Karpas-422 (cell line): ENCODE measurements at places on chromosomes 16 and 17. TPM values are rescaled to one million over a fixed set of nuclear protein-coding genes. Genes with fewer than 3 reads are reported as not detected.

CHMP6 gene
- 16.1 and 23.1 TPM in 2 replicates for total RNA-seq

- DNase-seq: peak; percentile 80
These were observed at the start of gene UNC13D for GRCh38 chr17:75843577-75844529. TSS of gene UNC13D (minus strand) at chr17:75844404. CDS start at chr17:75844337, 67 bp downstream.

CLDN7 gene
- total RNA-seq: not detected in 2 replicates

- DNase-seq: no peak
These were observed 345.9 kb downstream of the C16orf95 start for GRCh38 chr16:86971251-86971650.

DNA sequence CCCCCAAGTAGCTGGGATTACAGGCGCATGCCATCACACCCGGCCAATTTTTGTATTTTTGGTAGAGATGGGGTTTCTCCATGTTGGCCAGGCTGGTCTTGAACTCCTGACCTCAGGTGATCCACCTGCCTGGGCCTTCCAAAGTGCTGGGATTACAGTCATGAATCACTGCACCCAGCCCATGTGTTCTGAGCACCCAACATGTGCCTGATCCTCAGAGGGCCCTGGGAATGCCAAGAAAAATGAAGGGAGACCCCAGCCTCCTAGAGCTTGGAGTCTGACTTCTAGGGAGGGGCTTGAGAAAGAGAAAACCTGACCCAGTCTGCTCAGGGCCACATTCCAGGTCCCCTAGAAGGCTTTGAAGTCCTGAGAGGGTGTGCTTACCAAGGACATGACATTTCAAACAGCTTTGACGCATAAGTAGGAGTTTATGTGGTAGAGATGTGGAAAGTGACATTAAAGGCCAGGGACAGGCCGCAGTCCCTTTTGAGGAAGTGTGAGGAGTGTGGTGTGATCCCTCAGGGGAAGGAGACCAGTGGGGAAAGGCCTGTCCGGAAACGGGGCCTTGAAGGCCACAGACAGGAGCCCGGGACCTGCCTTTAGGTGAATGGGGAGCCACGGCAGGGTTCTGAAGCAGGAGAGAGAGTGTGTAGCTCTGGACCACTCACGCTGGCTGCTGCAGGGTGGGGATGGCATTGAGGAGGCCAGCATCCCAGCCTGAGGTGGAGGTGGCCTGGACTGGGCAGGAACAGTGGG is 1.1 kb upstream of the CCL22 start:
- DNase-seq: no peak

SLFN12L gene
- not detected in 2 replicates for total RNA-seq

DNA sequence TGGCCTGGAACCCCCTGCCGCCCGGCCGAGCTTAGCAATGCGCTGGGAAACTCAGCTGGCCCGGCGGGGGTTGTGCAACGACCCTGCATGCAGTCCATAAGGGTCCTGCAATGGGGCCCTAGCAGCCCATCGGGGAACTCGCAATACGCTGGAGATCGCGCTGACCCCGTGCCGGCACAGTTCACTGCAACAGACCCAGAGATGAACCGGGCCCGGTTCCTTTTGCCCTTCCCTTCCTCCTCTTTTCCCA is 375 bp downstream of the SLC25A11 start:
- no peak for DNase-seq

WFDC1 gene
- total RNA-seq: not detected in 2 replicates

CRLF3 gene
- 32.2 and 49.0 TPM in 2 replicates for total RNA-seq

GRCh38 chr17:49341356-49341755 is 20.7 kb downstream of the ZNF652 start:
- DNase-seq: no peak

DNA sequence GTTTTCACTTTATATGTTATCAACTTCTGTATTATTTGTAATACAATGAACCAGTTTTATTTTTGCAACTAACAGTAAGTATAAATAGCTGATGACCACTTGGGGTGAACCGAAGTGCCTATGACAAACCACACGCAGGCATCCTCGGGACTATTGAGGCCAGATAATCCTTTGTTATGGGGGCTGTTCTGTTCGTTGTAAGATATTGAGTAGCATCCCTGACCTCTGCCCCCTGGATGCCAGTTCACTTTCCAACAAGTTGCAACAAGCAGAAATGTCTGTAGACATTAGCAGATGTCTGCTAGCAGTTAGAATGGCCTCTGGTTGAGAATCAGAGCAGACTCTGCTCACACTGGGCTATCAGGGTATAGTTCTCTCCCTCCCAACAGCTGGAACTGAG is 277.0 kb downstream of the WWOX start:
- no peak for DNase-seq

DNA sequence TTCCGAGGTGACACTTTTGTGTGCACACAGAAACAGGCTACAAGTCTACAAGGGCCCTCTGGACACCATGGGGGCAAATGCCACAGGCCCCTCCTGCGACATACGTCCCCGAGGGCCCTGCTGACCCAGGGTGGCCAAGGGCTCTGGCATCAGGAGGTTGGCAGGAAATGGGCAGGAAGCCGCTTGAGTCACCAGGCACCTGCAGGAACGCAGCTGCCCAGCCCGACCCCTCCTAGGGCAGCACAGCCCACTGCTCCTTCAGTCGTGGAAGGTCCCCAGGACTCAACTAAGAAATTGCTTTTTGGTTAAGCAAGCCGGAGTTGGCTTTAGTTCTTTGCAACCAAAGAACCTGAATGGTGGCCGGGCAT is 8.1 kb downstream of the CORO7 start:
- no peak for DNase-seq

DNA sequence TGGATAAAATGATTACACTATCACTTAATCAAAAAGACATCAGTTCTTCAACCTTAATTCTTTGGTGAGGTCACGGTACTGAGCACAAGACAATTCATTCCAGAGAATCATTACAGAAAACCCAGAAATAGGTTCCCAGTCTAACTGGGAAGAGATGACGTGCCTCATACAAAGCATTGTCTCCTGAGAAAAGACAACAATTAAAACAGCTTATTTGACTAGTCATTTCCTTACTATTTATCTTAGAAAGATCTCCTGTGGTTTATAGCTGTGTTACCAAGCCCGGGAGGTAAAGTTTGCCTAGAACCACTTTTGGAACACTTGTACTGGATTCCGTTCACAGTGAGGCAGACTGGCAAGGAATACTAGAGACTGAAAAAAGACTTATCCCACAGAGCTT is 5.1 kb downstream of the PHF12 start:
- no peak for DNase-seq

TCAP gene
- 1.5 and 1.9 TPM in 2 replicates for total RNA-seq

- DNase-seq: peak; percentile 75
These were observed 167.5 kb downstream of the RAB11FIP4 start for GRCh38 chr17:31558748-31559583.

- DNase-seq: no peak
These were observed 33.5 kb downstream of the SRL start for GRCh38 chr16:4208341-4208751.

HSD11B2 gene
- total RNA-seq: not detected in 2 replicates

GRCh38 chr16:85654251-85655095 is 34.3 kb downstream of the GINS2 start:
- DNase-seq: no peak

GRCh38 chr16:79943736-79944135 is 343.2 kb upstream of the MAF start:
- DNase-seq: no peak

DNA sequence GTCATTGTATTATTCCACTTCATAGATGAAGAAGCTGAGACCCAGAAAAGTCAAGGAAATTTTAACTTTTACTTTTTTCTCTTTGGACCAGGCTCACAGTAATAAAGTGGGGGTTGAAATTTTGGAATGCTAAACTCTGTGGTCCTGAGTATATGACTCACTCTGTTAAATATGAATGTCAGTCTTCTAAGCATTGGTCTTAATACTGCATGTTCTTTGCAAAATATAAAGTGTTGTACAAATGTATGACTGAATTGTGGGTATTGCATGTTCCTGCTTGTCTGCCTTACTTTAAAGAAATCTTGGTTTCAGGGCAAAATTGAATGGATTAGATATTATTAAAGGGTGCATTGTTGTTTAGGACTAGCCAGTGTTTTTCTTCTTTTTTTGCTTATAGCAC is 950.8 kb upstream of the GOT2 start:
- no peak for DNase-seq

DNA sequence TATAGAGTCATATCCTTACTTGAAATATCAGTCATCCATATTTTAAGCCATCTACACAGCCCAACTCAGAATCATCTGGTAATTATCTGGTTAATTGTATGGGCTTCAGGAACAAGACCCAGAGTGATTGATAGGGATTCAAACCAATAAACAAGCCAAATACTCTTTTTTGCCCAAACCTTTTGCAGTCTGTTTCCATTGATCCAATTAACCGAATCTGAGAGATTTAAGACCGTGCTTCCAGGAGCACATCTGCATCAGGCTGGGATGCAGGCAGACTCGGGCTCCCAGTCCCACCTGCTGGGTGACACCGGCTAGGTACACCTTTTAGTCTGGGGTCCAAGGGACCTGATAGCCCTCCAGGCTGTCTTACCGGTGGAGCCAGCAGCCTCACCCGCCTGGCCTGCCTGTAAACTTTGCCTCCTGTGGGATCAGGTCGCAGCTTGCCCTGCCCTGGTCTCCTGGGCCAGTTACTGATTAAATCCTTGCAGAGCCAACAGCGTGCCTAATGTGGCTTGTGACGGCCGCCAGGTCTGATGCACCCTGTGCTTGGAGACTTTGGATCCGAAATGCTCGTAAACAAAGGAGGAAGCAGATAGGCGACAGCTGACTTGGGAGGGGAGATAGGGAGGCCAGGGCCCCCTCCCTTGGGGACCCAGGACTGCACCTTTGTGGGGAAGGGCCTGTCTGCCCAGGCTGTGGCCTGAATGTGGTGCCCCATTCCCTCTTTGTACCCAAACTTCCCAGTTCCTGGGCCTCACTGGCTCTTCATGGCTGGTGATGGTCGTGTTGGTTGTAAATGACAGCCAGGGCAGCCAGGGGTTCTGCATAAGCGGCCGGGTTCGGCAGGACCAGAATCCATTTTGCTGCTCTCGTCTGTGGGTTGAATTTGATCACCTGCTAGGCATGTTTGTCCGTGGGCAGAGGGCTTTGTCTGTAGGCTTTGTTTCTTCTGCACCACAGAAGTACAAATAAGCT is 3.8 kb downstream of the CMIP start:
- DNase-seq: no peak

GFOD2 gene
- total RNA-seq: 12.9 and 34.8 TPM in 2 replicates

- DNase-seq: no peak
These were observed 35.4 kb downstream of the TMEM114 start for GRCh38 chr16:8554881-8555280.

DNA sequence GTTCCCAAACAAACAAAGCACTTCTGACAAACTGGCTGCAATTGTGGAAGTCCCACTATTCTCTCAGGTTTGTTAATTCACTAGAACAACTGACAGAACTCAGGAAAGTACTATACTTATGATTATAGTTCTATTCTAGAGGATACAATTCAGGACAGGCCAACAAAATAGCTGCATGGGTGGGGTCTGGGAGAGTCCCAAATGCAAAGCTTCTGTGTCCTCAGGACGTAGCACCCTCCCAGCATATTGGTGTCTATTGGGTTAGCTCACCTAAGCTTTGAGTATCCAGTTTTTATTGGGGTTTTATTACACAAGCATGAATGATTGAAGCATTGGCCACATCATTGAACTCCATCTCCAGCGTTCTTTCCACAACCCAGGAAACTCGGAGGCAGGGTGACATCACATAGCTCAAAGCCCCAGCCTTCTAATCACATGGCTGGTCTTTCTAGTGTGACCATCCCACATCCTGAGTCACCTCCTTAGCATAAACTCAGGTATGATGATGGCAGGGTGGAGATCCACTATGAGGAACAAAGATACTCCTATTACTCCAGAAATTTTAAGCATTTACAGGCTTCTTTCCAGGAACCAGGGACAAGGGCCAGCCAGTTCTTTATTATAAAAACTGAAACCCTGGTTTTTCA is 43.9 kb upstream of the CCNF start:
- no peak for DNase-seq

CLDN6 gene
- total RNA-seq: not detected in 2 replicates

- DNase-seq: no peak
These were observed 12.7 kb upstream of the FOXF1 start for GRCh38 chr16:86497551-86498021.

DNA sequence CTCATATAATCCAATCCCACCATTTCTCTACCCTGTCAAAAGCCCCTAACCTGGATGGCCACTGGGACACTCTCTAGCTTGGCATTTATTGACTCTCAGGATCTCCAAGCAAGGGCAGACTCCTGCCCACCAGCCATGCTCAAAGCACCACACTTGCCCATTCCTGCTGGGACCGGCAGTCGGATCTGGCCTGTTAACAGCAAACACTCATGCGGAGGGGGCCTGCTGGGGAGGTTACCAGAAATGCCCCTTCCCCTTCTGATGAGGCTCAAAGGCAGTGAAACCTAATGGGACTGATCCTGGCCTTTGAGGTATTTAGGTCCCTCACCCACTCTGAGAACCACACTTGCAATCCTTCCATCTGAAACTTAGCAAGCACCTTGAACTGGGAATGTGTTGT is 6.5 kb upstream of the CCL1 start:
- no peak for DNase-seq
